ENCODE measurements at places on chromosomes 6 and 20.
A peak's percentile ranks its signal among the peaks of the same experiment; 100 is the strongest.

DNA sequence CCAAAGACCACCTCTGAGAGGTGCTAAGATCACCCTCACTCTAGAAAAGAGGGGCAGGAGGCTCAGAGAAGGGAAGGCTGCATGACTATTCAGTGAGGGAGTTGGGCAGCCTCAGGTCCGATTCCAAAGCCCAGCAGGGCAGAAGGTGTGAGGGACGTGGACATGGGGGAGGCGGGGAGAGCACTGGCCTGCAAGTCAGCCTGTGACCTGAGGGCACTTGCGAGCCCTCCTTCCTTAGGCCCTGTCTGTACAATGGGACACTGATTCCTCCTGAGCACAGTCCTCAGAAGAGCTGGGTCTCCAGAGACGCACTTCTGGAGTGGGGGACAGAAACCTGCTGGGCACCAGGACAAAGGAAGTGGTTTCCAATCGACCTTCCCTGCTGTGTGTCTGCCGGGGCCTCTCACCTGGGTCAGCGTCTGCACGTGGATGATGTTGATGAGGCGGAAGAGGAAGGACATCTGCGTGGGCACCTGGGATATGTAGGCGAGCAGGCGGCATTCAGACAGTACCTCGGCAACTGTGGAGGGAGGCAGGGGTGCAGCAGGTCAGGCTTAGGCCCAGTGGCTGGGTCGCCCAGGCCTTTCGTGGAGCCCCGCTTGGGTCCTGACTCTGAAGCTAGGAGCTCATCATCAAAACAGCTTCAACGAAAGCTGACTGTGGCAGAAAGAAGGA is 48.5 kb downstream of the MYH7B start:
- no peak for DNase-seq

GRCh38 chr20:58017970-58018530 is 210.4 kb downstream of the ANKRD60 start:
- no peak for DNase-seq

GRCh38 chr6:22271081-22271480 is 25.8 kb downstream of the PRL start:
- DNase-seq: no peak

DNA sequence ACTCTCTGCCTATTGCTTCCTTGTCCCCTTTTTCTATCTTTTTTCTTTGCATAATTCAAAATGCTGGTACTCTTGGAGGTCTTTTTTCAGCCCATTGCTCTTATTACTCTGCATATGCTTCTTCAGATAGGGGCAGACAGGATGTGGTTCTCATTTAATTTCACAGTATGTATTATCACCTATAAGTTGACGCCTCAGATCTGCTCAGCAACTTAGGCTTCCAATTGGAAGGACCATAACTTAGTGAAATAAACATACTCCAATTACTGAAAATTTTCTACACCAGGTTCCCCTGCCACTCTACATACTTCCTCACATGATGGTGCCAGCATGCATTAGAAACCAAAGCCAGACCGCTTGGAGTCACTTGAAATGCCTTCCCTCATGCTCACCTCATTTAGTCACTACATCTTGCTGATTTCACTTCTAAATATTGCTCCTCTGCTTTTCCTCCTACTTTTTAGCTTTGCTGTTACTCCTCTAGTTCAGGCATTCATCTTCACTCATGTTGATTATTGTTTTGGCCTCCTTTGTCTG is 34.5 kb upstream of the AHI1 start:
- DNase-seq: no peak

DNA sequence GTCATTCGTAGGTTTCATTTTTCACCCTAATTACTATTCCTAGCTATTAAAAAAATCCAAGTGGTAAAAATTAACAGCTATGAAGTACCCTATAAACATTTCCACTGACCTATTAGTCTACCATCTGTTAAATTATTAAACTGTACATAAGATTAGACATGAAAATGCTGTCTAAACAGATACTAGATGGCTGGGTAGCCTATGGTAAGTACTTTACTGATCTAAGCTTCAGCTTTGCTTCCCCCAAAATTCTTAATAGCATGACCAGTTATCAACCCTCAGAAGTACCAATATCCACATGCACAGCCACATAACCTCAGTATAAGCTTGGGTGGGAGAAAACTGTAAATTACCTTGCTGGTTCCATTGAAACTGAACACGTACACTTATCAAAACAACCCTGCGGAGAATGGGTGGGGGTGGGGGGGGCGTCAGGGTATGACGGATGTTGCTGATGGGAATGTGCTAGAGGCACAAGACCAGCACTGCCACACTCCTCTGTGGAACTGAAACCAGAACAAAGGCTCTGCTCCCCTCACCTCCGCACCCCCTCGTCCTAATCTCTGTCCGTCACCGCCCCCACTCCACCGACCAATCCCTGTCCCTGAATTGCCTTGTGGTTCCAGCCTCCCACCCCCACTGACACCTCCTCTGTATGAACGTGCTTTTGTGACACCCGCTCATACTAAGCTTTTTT is 45.3 kb downstream of the B4GALT5 start:
- DNase-seq: peak; percentile 36

DNA sequence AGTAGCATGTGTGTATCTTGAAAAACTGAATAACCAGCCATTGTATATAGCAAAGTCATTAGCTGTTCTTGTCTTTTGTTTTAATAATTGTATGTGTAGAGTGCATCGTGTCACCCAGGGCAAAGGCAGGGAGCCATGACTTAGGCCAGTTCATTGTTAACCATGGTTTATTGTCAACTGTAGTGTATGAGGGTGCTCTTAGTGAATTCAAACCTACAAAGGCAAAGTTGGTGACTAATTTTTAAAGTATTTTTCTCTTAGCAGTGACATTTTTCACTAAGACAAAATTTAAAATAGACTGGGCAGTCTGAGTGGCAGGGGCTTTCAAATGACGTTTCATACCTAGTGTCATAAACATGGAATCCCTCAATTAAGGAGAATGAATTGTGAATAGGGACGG is 79.0 kb downstream of the TULP4 start:
- no peak for DNase-seq
